Naive thymus-derived CD4-positive, alpha-beta T cell (primary cell): ENCODE measurements at places on chromosomes 3 and 15. TPM values are rescaled to one million over a fixed set of nuclear protein-coding genes. Genes with fewer than 3 reads are reported as not detected.

- no peak for DNase-seq
Measured at GRCh38 chr3:63333815-63334214, 55.7 kb downstream of the SYNPR start.

DNA sequence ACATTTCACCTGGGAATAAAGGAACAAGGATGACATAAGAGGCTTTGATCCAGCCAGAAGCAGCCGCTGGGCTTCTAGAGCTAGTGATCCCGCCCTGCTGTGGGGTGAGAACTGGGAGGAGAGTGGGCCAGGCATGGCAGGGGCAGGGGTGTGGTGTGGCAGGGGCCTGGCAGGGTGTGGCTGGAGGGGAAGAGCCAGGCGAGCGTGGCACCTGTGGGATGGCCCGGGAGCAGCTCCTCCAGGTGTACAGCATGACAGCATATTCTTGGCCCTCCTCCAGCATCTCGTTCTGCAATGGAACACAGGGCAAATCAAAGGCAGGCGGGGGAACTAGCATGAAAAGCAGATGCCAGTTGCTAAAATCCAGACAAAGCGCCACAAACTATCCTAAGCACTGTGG, 35.5 kb downstream of the CYFIP1 start:
- DNase-seq: no peak

GRCh38 chr15:41848631-41849030, 10.0 kb downstream of the PLA2G4B start:
- DNase-seq: peak; percentile 32

DNA sequence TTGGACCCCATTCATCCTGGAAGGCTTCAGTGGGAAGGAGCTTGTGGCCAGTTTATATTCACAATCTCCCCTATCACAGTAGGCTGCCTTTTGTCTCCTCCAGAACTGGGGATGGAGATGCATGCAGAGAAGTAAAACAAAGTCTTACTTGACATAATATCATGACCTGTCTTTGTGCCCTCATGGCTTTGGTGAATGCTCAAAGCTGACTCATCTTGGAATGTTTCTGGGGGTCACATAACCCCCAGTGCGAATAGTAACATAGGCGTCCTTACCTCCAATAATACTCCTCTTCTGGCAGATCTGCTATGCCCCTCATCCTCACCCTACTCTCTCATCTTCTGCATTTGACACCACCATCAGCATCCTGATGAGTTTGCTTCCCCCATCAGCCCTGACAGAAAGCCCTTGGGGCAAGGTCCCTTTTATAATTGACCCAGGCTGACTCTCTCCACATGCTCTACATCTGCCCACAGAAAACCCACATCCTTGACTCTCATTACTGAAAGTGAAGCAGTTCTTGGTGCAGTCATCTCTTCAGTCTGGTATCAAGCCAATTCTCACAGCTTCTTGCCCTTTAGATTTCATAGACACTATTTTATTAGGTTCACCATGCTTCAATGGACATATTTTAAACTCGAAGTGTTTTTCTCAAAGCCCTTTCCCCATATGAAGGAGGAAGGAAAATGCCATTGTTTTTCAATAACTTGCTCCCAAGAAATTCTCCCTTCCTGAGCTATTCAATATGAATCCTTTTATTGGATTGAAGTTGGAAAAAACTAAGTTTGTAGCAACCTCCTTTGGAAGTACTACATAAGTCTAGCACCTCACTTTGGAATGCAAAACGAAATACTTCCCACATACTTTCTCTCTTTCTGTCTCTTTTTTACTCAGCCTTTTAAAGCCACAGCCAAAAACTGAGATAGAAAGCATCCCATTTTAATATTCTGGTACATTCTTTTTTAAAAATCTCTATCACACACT, 36.6 kb downstream of the OSTN start:
- DNase-seq: no peak

- DNase-seq: no peak
Measured at GRCh38 chr3:37907906-37908305, 46.2 kb downstream of the CTDSPL start.

The CSPG5 gene
- polyA plus RNA-seq: not detected

- DNase-seq: no peak
Measured at GRCh38 chr3:180693656-180694055, 14.4 kb upstream of the CCDC39 start.

DNA sequence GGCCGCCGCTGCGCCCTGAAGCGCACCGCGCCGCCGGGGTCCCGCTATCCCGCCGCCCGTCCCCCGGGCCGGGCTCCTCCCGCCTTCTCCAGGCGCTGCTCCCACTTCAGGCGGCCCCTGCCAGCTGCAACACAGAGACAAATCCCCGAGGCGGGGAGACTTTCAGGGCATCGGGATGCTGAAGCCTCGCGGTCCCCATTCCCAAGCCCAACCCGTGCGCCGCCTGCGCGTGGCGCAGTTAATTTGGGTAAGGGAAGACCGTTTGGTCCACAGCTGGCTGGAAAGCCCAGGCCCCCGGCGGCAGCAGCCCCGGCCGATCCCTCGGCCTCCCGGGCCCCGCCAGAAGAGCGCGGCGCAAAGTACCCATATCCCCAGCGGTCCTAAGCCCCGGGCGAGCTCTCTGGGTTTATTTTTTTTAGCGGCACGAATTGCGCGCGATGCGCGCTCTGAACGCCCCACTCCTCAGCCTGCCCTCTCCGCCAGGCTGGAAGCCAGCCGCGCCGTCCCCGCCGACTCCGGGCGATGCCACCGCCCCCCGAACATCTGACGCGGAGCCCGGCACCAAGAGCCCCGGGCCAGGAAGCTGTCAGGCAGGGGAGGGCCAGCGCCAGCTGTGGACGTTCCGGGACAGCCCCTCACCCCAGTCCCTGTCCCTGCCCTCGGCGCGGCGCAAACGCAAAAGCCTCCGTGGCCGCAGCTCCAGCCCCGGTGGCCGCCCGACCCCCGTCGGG, 517 bp downstream of the FBN1 start:
- DNase-seq: no peak

- no peak for DNase-seq
Measured at GRCh38 chr3:130941793-130942192, 47.9 kb downstream of the ATP2C1 start.
